GM10248 (cell line): ENCODE measurements at places on chromosomes 11 and 22.
A peak's percentile ranks its signal among the peaks of the same experiment; 100 is the strongest.

DNA sequence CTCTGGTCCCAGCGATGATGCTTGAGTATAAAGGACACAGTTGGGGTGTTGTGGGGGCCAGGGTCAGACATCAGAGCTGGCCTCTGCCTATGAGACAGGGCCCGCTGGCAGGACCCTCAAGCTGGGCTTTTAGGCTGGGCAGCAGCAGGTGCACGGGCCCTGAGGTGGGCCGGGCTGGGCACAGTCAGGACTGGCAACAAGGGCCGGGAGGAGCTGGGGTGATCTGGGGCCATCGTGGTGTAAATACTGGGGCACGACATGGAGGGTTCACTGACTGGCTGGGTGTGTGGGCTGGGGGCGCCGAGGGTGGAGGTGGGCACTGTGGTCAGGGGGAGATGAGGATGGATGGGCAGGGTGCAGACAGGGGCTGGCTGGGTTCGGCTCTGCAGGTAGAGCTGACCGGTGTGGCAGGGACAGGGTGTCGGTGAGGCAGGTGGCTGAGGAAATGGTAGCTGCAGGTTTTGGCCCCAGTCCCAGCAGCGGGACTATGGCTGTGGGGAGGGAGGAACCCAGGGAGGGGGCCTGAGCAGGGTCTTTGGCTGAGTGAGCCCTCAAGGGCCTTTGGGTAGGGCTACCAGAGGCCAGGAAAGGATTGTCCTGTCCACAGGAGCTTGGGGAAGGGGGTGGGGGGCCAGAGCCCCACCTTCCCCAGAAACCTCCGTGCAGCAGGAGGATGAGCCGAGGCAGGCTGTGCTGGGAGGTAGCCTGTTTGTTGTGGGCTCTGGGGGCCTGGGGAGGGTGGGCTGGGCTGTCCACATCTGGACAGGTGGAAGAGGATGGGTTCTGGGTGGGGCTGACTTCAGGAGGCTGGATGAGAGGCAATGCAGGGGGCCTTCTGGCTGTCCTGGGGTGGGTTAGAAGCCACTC lies 81.4 kb downstream of the KCNQ1 start:
- DNase-seq = no peak

GRCh38 chr11:110297076-110297725 lies 787 bp upstream of the RDX start:
- DNase-seq = no peak

- DNase-seq = no peak
These were observed 24.6 kb downstream of the MMP27 start for GRCh38 chr11:102680945-102681344.

DNA sequence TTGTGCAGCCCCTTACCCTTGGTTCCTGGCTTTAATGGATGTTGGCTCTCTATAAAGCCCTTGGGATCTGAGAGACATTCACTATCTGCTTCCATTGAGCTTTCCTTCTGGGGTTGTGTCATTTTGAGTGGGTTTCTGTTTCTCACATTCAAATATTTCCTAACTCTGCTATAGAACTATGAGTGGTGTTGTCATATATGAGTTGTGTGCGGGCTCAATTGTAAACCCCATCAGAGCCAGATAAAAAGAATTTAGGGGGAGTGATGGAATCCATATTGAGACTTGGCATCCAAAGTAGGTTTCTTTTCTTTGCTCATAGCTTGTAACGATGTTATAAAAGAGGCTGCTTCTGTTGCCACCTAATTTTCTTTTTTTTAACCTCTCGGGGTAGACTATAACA lies 41.8 kb upstream of the SPON1 start:
- no peak for DNase-seq

GRCh38 chr11:26730414-26731083 lies 8.7 kb upstream of the SLC5A12 start:
- no peak for DNase-seq

GRCh38 chr11:563812-564578 lies 3.2 kb downstream of the RASSF7 start:
- DNase-seq = no peak

DNA sequence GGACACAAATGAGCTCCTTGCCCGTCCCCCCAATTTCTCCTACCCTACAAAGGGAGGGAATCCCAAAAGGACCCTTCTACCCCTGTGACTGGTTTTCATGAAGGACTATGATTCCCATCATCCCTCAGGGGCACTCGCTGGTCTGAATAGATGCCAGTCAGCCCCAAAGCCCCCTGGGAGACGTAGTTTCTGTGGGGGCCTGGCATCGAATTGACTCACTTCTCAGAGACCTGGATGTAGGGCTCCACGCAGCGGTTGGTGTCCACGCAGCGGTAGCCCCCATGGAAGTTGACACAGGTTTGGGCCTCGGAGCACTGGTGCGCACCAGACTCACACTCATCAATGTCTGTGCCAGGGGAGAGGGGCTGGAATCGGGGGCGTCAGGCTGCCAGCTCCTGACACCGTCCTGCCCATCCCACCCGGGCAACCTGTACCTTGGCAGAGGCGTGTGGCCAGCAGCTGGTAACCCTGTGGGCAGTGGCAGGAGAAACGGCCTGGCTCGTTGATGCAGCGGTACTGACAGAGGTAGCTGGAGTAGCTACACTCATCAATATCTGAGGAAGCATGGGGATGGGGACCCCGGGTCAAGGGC lies 4.4 kb downstream of the EFEMP2 start:
- DNase-seq = no peak

DNA sequence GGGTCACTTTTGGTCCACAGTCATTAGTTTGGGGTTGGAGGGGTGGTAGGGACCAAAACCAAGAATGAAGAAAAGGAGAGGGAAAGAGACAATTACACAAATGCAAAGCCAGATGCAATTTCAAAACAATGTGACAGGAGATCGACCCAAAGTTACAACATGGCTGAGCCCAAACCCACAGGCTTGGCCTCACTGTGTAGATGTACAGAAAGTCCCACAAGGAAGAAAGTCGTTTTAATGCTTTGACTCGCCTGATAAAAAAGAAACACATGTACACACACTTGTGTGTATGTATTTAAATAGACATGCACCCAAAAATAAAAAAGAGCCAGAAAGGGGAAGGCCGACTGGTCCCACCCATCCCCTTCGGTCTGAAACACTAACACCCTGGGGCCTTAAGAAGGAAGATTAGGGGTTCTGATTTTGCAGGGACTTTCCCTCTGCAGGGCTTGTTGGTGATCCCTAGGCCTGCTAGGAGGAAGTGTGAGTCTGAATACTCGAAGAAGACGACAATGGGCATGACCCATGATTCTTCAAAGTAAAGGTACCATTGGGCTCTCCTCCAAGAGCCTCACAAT lies 104.1 kb downstream of the ETS1 start:
- DNase-seq = peak; percentile 64

- DNase-seq = no peak
These were observed 387.0 kb upstream of the DDI1 start for GRCh38 chr11:103649401-103649895.
